Bronchus fibroblast of lung (primary cell): ENCODE measurements at places on chromosomes 2 and 18. TPM values are rescaled to one million over a fixed set of nuclear protein-coding genes. Genes with fewer than 3 reads are reported as not detected.

The ST3GAL5 gene
- total RNA-seq: 2.5 and 3.9 TPM in 2 replicates

The RTP5 gene
- total RNA-seq: not detected in 2 replicates

The ASXL2 gene
- 5.1 and 6.1 TPM in 2 replicates for total RNA-seq

The CFAP221 gene
- not detected in 2 replicates for total RNA-seq

The DSG3 gene
- under 0.01 TPM in 1 of 2 replicates, not detected in the other for total RNA-seq

The SERPINB10 gene
- 1.7 TPM in 1 of 2 replicates, not detected in the other for total RNA-seq

The ALPP gene
- not detected in 2 replicates for total RNA-seq

The UPP2 gene
- total RNA-seq: not detected in 2 replicates

The SFXN5 gene
- 6.9 and 8.5 TPM in 2 replicates for total RNA-seq

The GALM gene
- total RNA-seq: 10.9 and 17.8 TPM in 2 replicates

The ARHGAP15 gene
- not detected in 2 replicates for total RNA-seq

The PELI1 gene
- 2.1 and 2.4 TPM in 2 replicates for total RNA-seq

The TSGA10 gene
- 0.17 and 4.3 TPM in 2 replicates for total RNA-seq

The POU3F3 gene
- total RNA-seq: under 0.01 TPM in 1 of 2 replicates, not detected in the other

The SOWAHC gene
- 4.6 and 5.0 TPM in 2 replicates for total RNA-seq

The CD302 gene
- 5.0 and 5.2 TPM in 2 replicates for total RNA-seq

The FER1L5 gene
- total RNA-seq: 0.17 and 0.30 TPM in 2 replicates
